ENCODE measurements at places on chromosomes 3 and 15.

DNA sequence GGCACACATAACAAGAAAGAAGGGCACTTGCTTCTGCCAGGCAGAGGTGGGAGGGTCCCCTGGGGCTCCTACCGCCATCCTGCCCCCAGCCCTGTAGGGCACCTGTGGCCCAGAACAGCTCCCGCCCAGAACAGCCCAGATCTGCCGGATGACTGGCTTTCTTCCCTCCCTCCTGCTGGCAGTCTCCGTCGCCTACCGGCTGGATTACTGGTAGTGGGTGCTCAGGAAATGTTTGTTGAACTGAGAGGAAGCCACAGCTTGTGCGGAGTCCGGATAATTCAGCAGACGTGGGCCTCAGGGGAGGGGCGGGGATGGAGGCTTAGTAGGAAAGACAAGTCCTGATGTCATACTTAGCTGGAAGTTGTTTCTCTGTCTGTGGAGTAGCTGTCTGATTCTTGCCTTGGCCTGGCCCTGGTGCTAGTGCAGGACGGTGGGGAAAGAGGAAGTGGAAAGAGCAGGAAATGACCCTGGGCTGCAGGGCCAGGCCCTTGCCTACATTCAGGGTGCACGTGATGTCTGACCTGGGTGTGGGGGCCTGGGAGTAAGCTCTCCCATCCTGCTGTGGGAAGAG is 6.7 kb downstream of the CCDC9B start:
- no peak overlapping the region for H3K4me3 ChIP-seq
- peaks cover 33% of the 10 kb centered on the region for H3K4me1 ChIP-seq
- peak; percentile 51 for DNase-seq
- H3K27me3 ChIP-seq = no peaks in the 10 kb centered on the region
- peak overlapping the region; percentile 69 for H3K27ac ChIP-seq
- no peaks in the 10 kb centered on the region for H3K36me3 ChIP-seq

DNA sequence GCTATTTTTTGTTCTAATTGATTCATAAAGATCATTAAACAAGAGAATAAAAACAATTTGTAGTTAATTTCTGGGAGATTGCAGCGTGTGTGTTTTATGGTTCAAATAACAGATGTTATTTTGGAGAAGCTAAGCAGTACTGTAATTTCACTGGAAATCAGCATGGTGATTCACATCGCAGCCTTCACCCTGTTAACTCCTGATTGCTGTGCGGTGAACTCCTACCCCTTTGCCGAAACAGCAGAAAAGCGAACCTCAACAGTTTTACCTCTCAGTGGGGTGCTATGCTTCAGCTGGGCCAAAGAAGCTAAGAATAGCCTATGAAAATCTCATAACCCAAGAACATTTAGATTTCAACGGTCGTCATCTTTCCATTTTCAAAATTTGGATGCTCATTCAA is 441.5 kb upstream of the RARB start:
- H3K4me1 ChIP-seq = no peaks in the 10 kb centered on the region
- H3K27me3 ChIP-seq = no peaks in the 10 kb centered on the region
- no peaks in the 10 kb centered on the region for H3K36me3 ChIP-seq
- no peak overlapping the region for H3K4me3 ChIP-seq
- DNase-seq = no peak

- no peaks in the 10 kb centered on the region for H3K4me1 ChIP-seq
- no peaks in the 10 kb centered on the region for H3K27me3 ChIP-seq
- H3K36me3 ChIP-seq = no peaks in the 10 kb centered on the region
- no peak for DNase-seq
Measured at GRCh38 chr3:160193644-160194192, 31.5 kb upstream of the C3orf80 start.

DNA sequence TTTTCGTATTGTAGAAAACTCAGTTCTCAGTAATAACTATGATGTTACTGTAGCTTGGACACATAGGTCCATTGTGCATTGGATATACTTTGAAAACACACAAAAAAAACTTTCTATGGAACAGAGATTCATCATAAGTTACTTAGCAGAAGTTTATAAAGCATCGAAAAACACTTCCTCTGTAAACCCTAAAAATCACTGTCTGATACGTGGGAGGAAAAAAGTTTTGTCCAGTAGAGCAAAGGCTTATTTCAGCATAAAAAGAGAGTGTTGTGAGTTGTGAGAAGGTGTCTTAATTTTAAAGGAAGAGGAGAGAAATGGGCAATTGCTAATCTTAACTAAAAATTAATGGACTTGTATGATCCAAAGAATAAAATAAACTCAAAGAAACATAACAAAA is 64.8 kb downstream of the OSTN start:
- H3K4me3 ChIP-seq = peak overlapping the region; percentile 4
- H3K4me1 ChIP-seq = no peaks in the 10 kb centered on the region
- no peak overlapping the region for H3K27ac ChIP-seq
- H3K36me3 ChIP-seq = no peaks in the 10 kb centered on the region
- no peak for DNase-seq

DNA sequence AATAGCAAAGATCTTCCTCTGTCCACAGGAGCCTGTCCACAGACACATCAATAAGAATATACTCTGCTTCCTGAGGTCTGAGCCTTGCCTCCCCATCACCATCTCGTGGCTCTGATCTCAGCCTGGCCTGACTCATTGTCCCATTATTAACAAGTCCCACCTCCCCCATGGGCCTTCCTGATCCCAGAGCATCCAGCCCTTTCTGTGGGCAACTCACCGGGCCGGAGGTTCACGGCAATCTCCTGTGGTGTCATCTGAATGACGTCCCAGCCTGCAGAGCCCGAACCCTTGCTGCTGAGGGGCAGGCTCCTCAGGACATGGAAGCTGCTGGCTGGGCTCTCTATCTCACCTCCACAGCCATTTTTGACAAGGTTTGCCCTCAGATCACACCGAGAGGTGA is 28.1 kb downstream of the ITGB5 start:
- peak overlapping the region; percentile 67 for H3K27ac ChIP-seq
- no peaks in the 10 kb centered on the region for H3K4me1 ChIP-seq
- DNase-seq = peak; percentile 48
- no peaks in the 10 kb centered on the region for H3K27me3 ChIP-seq
- H3K4me3 ChIP-seq = no peak overlapping the region
- no peaks in the 10 kb centered on the region for H3K36me3 ChIP-seq

DNA sequence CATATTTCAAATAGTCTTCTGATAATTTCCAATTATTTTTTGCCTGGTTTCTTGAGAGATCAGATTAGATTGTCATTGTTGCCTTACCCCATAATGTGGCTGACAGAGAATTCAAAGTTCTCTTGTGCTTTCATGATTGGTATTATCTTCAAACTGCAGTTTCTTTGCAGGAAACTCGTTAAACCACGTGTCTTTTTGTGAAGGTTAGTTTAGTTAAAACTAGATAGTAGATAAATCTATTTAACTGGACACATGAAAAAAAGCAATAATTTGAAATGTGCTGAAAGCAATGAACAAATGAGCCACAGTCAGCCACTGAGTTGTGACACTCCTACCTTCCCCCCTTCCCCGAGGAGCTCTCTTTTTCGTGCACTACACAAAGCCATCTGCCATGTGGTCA is 327.5 kb upstream of the UMPS start:
- no peaks in the 10 kb centered on the region for H3K36me3 ChIP-seq
- H3K4me3 ChIP-seq = no peak overlapping the region
- no peaks in the 10 kb centered on the region for H3K4me1 ChIP-seq

- peak overlapping the region; percentile 34 for H3K27ac ChIP-seq
- H3K4me3 ChIP-seq = no peak overlapping the region
- peak; percentile 60 for DNase-seq
- no peaks in the 10 kb centered on the region for H3K4me1 ChIP-seq
- no peaks in the 10 kb centered on the region for H3K36me3 ChIP-seq
- no peaks in the 10 kb centered on the region for H3K27me3 ChIP-seq
Measured at GRCh38 chr3:112611752-112612515, 29.0 kb downstream of the CCDC80 start.

DNA sequence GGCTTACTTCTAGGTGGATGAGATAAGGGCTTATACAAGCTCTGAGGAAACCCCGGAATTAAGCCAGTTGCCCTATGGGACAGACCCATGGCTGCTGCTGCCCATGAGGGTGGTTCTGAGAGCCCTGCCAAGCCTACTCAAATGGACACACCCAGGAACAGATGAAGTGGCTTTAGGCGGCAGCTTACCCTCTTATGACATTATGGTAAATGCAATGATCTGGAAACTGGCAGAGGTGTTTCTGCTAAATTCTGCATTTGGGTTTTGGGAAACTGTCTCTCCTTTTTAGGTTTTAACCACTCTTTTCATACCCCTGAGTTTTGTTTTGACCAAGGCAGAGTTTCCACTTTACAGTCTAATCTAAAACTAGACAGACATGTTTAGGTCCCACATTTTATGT is 9.0 kb upstream of the ZBED2 start:
- no peaks in the 10 kb centered on the region for H3K4me1 ChIP-seq
- no peak overlapping the region for H3K27ac ChIP-seq
- H3K36me3 ChIP-seq = no peaks in the 10 kb centered on the region
- DNase-seq = no peak
- no peaks in the 10 kb centered on the region for H3K27me3 ChIP-seq
- no peak overlapping the region for H3K4me3 ChIP-seq

GRCh38 chr3:197454014-197454413 is 101.8 kb downstream of the BDH1 start:
- no peak overlapping the region for H3K4me3 ChIP-seq
- no peak for DNase-seq
- no peaks in the 10 kb centered on the region for H3K36me3 ChIP-seq
- H3K27ac ChIP-seq = no peak overlapping the region
- H3K27me3 ChIP-seq = no peaks in the 10 kb centered on the region

- no peak for DNase-seq
- no peak overlapping the region for H3K4me3 ChIP-seq
- H3K4me1 ChIP-seq = no peaks in the 10 kb centered on the region
- H3K36me3 ChIP-seq = no peaks in the 10 kb centered on the region
Measured at GRCh38 chr3:64909757-64910467, 222.1 kb upstream of the ADAMTS9 start.

GRCh38 chr3:38534180-38534579 is 38.0 kb downstream of the EXOG start:
- no peaks in the 10 kb centered on the region for H3K36me3 ChIP-seq
- no peak for DNase-seq
- no peak overlapping the region for H3K4me3 ChIP-seq
- H3K27ac ChIP-seq = no peak overlapping the region
- no peaks in the 10 kb centered on the region for H3K4me1 ChIP-seq
- no peaks in the 10 kb centered on the region for H3K27me3 ChIP-seq

- no peaks in the 10 kb centered on the region for H3K27me3 ChIP-seq
- H3K27ac ChIP-seq = no peak overlapping the region
- no peaks in the 10 kb centered on the region for H3K36me3 ChIP-seq
- no peak overlapping the region for H3K4me3 ChIP-seq
- H3K4me1 ChIP-seq = no peaks in the 10 kb centered on the region
Measured at GRCh38 chr15:22912256-22912655, 67.9 kb downstream of the CYFIP1 start.

GRCh38 chr15:66851311-66852063 is 149.5 kb downstream of the SMAD6 start:
- DNase-seq = peak; percentile 85
- H3K27ac ChIP-seq = peak overlapping the region; percentile 79
- no peak overlapping the region for H3K4me3 ChIP-seq

DNA sequence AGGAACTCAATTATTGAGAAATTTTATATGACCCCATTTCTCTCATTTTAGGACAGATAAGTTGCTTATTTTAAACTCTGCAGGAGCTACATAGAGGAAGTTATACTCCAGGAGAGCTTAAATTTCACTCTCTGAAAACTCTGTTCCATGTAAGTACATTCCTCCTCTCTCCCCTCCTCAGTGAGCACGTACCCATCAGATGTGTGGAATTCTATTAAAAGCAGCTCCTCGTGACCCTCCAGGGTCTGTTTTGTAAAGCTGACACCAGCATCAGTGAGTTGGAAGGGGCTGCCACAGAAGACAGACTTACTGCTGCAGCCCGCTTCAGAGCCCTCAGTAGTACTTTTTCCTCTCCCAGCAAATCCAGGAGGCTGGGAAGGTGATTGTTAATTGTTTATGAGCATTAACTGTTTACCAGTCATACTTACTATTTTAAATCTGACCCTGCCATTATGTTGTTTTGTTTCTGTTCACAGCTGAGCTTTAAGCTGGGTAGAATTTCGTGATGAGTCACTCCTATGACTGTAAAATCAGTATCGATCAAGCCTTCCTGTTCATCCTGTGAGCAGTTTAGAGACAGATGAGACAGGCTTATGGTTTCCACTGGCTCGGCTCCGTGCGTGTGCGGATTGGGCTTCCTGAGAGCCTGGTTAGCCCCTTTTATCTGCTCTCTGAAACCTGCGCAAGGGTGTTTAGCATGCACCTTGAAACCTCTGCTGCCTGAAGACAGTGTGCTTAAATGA is 20.4 kb downstream of the IGF1R start:
- H3K27ac ChIP-seq = peak overlapping the region; percentile 33
- H3K4me3 ChIP-seq = no peak overlapping the region
- H3K4me1 ChIP-seq = peaks cover 22% of the 10 kb centered on the region
- no peak for DNase-seq
- no peaks in the 10 kb centered on the region for H3K36me3 ChIP-seq

DNA sequence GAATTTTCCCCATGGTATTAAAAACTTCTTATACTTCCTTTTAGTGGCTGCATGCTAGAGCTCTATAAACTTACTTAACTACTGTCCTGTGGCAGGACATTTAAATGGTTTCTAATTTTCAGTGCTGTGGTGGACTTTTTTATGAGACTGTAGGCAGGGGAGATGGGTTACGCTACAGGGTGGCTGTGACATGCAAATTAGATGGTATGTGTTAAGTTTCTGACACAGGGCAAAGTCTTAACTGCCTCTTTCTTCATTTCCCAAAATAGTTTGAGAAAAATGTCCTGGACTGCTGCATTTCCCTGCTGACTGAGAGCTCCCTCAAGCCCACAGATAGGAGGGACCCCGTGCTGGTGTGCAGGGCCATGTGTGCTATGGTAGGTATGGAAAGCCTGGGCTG is 22.0 kb downstream of the TGM4 start:
- H3K4me3 ChIP-seq = no peak overlapping the region
- no peaks in the 10 kb centered on the region for H3K4me1 ChIP-seq
- H3K36me3 ChIP-seq = no peaks in the 10 kb centered on the region
- no peaks in the 10 kb centered on the region for H3K27me3 ChIP-seq
- DNase-seq = no peak
- H3K27ac ChIP-seq = no peak overlapping the region

DNA sequence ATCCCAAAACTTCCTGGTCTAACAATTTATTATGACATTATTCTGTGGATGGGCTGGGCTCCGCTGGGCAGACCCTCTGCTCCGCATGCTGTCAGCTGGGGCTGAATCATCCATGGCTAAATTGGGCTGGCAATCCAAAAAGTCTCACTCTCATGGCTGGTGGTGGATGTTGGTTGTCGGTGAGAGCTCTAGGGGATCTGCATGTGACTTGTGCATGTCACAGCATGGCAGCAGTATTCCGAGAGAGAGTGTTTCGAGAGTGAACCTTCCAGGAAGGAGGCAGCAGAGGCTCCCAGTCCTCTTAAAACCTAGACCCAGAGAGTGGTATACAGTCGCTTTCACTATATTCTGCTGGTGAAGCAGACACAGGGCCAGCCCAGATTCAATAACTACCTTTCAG is 9.9 kb downstream of the RARB start:
- no peak overlapping the region for H3K4me3 ChIP-seq
- no peak overlapping the region for H3K27ac ChIP-seq
- no peaks in the 10 kb centered on the region for H3K27me3 ChIP-seq
- no peaks in the 10 kb centered on the region for H3K36me3 ChIP-seq
- no peaks in the 10 kb centered on the region for H3K4me1 ChIP-seq
- DNase-seq = no peak
